ENCODE measurements at places on chromosomes 6 and 20. TPM values are rescaled to one million over a fixed set of nuclear protein-coding genes. Genes with fewer than 3 reads are reported as not detected.

Gene PEX7
- 5.5 TPM for total RNA-seq

DNA sequence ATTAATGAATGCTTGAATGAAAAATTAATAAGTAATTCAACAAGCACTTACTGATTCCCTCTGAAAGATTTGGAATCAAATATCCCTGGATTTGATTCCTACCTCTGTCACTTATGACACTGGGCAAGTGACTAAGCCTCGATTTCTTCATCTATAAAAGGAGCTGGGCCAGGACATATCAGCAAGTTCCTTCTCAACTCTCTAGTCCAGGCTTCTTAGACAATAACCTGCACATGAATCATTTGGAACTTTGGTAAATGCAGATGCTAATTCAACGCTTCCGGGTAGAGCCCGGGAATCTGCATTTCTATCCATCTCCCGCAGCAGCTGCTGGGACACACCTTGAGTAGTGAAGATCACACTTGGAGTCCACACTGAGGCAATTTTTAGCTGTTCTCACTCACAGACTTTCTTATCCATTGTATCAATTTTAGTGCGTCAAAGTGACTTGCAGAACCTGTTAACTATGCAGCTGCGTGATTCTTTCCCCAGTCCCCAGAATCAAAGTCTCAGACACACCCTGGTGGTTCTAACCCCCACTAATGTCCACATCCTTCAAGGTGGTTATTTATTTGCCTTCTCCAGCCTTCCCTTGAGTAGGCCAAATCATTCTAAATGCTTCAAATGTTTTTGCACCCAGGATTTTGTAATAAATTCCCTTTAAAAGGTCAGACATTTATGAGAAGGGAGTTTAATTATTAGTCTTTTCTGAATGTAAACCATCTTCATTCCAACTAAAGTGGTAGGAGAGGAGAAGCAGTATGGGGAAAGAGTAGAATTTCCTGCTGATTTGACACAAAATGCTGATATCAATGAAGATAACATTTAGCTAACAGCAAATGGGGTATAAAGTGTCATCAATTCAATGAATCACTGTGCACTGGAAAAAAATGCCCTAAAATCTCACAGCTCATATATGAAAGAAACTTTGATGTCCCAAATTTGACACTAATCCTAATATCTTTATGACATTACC, 26.0 kb upstream of the CCND3 start:
- ATAC-seq: no peak

Gene C6orf58
- total RNA-seq: not detected

Gene GGTLC1
- total RNA-seq: not detected

- no peak for ATAC-seq
Observed at GRCh38 chr6:125748406-125749172, 843 bp upstream of the HEY2 start.
